ENCODE measurements at places on chromosomes 7 and 10.

DNA sequence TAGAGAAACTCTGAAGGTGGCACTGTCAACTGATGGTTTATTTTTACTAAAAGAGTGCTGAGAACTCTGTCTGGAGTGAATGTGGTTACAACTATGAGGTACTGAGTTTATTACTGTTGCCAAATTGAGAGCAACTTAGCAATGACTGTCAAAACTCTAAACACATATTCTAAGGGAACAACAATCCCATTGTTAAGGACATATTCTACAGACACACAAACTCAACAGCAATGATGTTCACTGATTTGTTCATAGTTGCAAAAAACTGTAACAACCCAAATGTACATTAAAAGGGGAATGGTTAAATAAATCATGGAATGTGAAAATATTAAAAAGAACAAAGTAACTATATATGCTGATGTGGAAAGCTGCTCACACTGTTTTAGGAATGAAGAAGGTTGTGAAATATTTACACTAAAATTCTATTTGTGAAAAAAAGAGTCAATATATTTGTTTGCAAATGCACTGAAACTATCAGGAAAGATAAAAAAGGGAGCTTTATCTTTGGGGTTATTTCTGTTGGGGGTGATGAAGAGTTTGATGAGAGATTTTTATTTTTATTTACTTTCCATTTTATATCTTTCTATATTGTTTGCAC is 12.9 kb downstream of the PON2 start:
- no peak for DNase-seq

GRCh38 chr7:27677912-27678612 is 15.4 kb upstream of the HIBADH start:
- no peak for DNase-seq

- DNase-seq: no peak
Measured at GRCh38 chr7:130397051-130397757, 16.9 kb downstream of the CPA1 start.

GRCh38 chr10:128579901-128580300 is 453.7 kb upstream of the MKI67 start:
- DNase-seq: peak; percentile 27

DNA sequence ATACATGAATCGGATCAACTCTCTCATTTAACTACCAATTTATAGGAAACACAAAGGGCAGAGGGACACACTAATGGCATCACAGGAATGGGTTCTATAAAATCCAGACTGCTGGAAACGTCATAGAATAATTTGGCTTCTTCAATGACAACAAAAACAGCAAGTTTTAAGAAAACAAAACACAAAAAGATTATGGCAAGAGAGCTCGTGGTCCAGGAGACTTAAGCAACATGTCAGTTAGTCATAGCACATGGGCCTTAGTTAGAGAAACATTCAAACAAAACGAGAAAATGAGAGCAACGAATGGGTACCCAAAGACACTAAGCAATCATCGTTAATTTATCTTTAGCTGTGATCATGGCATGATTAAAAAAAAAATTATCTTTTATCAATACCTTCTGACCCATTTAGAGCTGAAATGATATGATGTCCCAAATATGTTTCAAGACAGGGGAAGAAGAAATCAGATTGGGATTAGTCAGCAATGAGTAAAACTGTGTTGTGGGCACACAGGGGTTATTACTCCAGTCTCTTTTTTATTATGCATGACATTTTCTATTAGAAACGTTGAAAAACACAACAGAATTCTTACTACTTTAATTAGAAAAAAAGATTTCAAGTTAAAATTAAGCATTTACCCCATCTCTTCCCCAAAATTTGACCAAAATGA is 28.3 kb downstream of the NCAPG2 start:
- DNase-seq: no peak

DNA sequence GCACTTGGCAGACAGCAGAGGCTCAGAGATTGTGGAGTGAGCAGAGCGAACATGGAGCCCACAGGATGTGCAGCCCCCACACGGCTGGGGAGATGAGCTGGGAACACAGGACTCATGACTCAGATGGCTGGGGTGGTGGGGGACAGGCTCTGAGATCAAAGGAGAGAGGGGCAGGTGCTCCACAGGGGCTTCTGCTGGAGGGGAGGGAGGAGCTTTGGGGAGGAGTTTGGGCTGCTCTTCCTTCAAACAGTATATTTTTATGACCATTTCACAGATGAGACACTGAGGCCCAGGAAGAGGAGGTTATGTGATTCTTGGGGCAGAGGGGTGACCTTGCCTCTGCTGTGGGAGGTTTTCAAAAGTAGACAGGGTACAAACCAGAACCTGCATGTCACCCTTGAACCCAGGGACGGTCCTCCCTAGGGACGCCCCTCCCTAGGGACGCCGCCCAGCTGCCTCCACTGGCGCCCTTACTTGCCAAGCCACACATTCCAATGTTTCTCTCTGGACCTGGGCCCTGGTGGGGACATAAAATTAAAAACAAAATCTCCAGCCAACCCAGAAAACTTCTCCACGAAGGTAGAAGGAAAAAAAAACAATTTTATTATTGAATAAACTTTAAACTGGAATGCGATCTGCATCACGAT is 981 bp upstream of the CRYGN start:
- DNase-seq: no peak

Measured in NCI-H524 (cell line).